ENCODE measurements at places on chromosomes 4 and X.
A peak's percentile ranks its signal among the peaks of the same experiment; 100 is the strongest.

- no peak for DNase-seq
Observed at GRCh38 chr4:182307746-182308145, 64.5 kb downstream of the TENM3 start.

- DNase-seq: no peak
Observed at GRCh38 chrX:37370499-37371141, 21.5 kb downstream of the PRRG1 start.

- DNase-seq: no peak
Observed at GRCh38 chr4:23023666-23024065, 330.9 kb downstream of the GBA3 start.

GRCh38 chrX:10831716-10832502 lies 211.5 kb upstream of the MID1 start:
- no peak for DNase-seq

DNA sequence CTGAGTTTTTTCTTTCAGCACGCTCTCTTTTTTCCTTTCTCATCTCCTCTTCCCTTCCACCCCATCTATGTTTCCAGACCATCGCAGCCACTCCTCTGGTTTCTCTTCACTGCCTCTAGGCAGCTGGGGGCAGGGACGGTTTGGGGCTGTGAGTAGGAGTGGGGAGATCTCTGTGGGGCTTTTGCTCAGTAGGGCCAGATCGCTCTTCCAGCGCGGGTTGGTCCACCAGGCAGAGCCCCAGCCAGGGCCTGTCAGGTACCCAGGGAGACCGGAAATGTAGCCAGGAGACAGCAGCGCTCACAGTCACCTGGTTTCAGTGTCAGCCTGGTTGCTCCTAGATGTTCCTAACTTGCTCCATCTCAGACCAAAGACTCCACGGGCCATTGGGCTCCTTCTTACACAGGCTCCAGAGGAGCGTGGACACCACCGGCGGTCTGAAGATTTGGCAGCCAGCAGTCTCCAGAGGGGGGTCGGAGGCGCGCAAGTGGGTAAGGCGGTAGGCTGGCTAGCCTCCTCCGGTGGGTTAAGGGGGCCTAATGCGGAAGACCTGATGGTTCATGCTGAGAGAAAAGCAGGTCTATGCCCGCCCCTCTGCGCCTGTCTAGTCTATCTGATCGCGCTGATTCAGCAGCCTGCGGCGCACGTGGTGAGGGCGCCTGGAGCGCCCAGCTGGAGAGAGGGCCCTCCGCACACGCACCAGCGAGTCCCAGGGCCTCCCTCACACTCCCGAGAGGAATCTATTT lies 1.8 kb downstream of the FGF5 start:
- DNase-seq: no peak

DNA sequence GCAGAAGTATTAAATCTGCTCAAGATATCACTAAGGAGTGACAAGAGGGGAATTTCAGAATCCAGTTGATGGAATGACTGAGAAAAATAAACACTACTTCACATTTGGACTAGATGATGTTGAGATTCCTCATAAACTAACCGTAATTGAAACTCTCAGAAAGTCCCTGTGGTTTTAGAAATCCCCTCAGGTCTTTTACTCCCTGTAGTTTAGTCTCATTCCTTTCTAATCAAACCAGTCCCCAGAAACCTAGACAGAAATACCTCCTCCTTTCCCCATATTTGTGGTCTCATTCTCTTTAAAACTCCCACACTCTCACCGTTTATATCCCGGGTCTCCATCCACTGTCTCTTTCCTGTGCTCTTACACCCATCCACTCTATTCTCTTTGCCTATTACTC lies 15.0 kb upstream of the TLR1 start:
- no peak for DNase-seq

DNA sequence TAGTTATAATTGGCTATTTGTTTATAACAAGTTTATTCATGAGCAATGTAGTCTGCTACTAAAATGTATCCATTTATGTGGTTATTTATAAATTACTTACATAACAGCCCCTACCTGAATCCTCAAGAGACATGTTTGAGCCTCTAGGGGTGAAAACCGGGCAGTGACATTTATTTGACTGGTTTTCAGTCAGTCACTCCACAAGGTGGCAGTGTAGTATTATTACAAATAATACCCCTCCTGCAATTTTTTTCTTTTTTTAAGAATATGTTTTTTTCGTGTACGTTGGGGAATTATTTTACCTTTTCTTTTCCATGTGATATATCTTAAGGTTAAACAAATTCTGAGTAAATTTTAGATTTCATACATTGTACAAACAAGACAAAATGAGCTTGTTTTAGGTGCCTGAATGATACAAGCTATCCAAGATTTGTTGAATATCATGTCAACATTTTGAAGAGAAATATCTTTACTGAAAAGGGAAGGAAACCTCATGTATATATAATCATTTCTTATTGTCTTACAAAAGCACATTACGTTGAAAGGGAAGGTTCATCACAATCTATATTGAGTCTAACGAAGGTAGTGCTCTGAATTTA lies 598.7 kb upstream of the TECRL start:
- no peak for DNase-seq

- DNase-seq: no peak
Observed at GRCh38 chr4:121693450-121693849, 3.3 kb downstream of the ANXA5 start.

DNA sequence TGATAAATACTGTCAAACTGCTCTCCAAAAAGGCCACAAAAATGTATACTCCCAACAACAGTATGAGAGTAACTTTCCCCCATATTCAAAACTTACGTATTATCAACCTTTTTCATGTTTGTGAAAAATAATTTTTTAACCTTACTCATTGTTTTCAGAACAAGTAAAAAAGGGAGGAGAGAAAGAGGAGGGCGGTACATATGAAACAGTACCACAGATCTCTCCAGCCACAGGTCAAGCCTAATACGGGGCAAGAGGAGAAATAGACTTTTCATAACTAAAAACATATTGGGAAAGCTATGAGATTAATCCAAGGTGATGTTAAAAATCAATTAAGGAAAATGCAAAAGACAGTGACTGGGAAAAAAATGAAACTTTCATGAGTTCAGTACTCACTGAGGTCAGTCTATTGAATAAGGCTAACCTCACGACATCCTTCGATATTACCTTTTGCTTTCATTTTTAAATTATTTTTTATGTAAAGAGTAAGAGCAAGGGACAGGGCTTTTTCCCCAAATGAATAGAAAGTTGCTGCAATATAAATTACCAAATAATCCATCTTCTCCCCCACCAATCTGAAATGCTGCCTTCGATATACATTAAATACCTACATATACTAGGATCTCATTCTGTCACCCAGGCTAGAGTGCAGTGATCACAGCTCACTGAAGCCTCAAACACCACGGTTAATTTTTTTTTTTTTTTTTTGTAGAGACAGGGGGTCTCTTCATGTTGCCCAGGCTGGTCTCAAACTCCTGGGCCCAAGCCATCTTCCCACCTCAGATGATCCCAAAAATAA lies 25.3 kb downstream of the FBXW7 start:
- no peak for DNase-seq

DNA sequence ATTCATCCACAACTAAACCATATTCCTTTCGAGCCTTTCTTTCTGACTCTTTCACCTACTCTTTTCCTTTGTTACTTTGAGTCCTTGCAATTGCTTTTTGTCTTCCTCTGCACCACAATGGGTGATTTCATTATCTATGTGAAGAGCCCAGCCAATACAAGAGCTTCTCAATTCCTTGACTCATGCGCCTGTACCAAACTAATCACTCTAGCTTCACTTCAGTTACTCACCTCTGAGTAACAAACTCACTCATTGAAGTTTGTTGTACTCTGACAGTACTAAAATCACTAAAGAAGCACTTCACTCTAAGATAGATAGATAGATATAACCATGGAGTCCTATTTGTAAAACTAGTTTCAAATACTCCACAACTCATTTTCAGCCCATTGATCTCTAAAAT lies 191.7 kb upstream of the EPHA5 start:
- DNase-seq: no peak

DNA sequence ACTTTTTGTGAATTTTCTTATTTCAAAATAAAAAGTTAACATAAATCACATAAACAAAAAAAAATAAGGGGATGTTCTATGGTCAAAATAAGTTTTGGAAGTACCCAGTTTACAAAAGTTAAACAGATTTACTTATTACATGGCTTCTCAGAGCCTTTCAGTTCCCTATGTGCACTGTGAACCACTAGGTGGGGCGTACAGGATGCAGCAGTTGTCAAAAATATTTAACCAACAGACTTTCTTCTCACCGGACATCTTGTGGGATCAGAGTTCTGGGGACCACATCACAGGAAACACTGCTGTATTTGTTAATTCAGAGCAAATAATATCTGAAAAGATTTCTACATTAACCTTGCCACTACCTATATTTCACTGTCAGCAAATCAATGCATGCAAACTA lies 74.1 kb downstream of the SMARCA1 start:
- no peak for DNase-seq

DNA sequence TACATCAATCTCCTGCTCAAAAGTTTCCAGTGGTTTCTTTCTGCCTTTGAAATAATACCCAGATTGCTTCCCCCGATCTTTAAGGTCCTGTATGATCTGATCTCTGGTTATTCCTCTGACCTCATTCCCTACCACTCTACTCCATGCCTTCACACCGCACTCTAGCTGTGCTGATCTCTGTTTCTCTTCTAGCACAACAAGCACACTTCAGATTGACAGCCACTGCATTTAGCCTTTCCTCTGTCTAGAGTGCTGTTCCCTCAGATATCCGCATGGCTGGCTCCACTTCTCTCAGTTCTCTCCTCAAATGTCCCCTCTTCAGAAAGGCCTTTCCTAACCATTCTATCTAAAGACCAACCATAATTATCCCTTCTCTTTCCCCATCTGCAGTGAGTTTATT lies 370.4 kb upstream of the FGF13 start:
- no peak for DNase-seq

DNA sequence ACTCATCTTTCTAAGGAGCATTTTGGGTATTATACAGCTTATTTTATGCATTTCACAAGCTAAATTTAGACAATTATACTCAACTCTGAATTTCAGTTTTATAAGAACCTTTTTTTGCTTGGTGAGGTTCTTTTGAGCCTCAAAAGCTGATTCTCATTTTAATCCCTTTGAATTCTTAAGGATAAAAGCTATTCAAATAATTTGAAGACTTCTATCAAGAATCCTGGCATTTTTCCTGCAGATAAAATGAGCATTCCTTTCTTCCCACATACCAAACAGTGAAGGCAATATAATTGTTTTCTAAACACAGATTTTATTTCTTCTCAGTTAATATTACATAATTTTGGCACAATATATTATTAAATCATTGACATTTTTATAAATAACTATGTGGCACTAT lies 118.4 kb upstream of the GPM6A start:
- no peak for DNase-seq

- DNase-seq: no peak
Observed at GRCh38 chr4:8092282-8092681, 66.3 kb downstream of the ABLIM2 start.

GRCh38 chr4:99614491-99614890 lies 39.9 kb downstream of the MTTP start:
- no peak for DNase-seq

GRCh38 chr4:39541987-39542610 lies 14.9 kb upstream of the UGDH start:
- DNase-seq: no peak

GRCh38 chr4:86818211-86818610 lies 31.0 kb downstream of the SLC10A6 start:
- DNase-seq: no peak

- no peak for DNase-seq
Observed at GRCh38 chrX:17547658-17548057, 172.7 kb downstream of the NHS start.

DNA sequence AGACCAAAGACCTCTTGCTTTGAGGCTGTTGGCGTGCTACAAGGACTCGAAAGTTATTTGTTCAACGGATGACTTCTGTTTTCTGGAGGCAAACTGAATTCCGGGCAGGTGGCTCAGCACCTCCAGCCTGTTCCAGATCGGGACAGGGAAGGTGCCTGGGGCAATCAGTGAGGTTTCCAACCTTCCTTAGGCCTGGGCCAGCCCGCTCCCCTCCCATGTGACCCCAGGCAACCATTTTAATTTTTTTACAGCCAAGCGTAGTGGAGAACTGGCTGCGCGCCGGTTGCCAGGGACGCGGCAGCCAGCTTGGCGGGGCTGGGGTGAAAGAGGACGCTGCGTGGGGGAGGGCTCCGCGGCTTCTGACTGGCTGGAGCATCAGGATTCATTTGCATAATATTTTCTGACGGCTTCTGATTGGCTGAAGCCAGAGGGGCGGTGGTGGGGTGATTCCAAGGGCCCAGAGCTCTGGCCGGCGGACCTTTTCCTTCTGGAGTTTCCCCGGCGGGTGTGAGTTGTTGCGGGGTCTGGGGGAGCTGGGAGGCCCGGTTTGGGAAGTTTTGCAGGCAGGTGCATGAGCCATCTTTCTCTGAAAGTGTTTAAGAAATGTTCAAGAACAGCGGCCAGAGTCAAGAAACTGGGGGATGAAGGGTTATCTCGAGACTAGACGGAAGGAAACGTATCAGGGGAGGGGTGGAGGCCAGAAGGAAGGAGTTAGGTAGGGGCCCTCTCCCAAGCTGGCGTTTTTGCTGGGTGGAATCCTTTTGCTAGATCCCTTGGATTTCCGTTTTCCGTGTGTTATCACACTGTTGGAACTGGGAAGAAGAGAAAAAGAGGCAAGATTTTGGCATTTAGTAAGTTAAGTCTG lies at the start of gene MID1IP1:
Gene MID1IP1, plus strand, starts transcription at position 479 of the 865 bp plus-strand sequence. CDS start 3,488 bp downstream, outside the sequence.
- peak; percentile 66 for DNase-seq
